ENCODE measurements at places on chromosomes 5 and 9. TPM values are rescaled to one million over a fixed set of nuclear protein-coding genes. Genes with fewer than 3 reads are reported as not detected.

- peak; percentile 97 for DNase-seq
These were observed at the start of gene FOXD1 for GRCh38 chr5:73448463-73449136. Gene FOXD1, minus strand, starts transcription at chr5:73448777. Its CDS starts 415 bp downstream, at chr5:73448362.

GRCh38 chr9:3758816-3759576, 233.2 kb upstream of the RFX3 start:
- peak; percentile 37 for DNase-seq

The NKD2 gene
- total RNA-seq = not detected

The CD14 gene
- 0.18 TPM for total RNA-seq

DNA sequence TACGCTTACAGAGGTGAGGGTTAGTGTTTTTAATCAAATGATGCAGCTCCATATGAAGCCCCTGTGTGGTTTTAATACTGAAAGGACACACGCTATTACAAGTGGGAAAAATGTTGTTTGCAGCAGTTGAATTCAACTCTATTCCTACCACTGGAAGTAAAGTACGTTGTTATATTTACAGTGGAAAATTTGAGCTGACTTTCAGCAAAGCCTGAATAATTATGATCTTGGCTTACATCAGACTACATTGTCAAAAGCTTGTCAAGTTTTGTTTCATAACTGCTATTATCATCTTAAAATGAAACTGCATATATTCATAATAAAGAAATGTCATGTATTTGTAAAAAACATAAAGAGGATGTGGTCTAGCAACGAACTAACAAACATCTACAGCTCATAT, 818.5 kb downstream of the SEMA5A start:
- no peak for DNase-seq

The TSLP gene
- total RNA-seq = 0.28 TPM

The PTRH1 gene
- 5.4 TPM for total RNA-seq

The CCDC192 gene
- not detected for total RNA-seq

The NELFB gene
- total RNA-seq = 36.7 TPM

The PPP3R2 gene
- total RNA-seq = not detected

DNA sequence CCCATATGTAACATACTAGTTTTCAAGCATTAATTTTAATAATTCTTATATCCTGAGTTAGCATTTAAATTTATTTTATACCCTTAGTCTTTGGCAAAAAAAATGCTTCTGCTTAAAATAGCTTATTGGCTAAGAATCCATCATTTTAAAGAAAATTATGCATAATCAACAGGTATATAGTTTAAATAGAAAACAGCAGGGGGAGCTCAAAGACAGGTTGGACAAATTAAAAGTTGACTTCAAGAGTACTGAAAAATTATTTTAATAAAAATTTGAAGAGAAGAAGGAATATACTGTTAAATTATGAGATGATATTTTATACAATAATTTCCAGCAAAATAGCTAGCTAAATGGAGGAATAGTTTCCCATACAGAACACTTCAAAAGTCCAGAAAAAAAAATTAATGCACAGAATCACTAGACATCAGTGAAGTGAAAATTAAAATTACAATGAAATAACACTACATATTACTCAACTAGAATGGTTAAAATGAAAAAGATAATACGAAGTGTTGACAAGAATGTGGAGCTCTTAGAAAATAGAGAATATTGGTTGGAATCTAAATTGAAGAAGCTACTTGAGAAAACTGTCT, 387.1 kb downstream of the PDE4D start:
- peak; percentile 28 for DNase-seq

The PCDHGA2 gene
- total RNA-seq = 3.4 TPM

The ADGRV1 gene
- under 0.01 TPM for total RNA-seq

DNA sequence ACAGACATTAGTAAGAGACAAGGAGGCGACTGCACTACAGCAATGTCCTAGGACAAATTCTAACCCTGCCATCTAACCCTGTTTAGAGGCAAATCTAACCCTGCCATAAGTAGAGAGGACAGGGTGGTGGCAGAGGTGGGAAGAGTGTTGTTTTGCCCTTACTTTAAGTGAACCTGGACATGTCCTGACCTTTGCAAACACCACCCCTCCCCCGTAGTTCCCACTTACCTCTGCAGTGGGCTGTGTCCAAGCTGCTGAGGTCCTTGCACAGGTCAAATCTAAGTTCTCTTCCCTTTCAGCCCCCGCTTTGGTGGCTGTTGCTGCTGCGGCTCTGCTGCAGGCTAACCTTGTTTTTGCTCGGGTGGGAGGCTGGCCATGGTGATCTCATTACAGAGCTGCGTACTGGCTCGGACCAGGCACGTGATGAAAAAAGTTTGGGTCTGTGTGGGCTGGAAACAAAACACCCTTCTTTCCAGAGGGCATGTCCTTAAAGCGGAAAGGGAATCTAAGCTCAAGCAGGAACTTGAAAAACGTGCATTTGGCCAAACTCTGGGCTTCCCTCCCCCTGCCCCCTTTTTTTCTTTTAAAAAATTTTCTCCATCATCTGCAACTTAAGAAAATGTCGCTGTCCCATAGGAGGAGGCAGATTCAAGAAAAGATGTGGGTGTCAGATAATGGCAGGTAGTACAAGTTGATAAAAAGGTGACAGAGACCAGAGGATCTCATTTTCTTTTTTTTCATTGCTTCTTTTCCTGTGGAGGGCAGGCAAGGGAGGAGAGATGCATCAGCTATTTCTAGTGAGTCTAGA, at the start of gene FAXDC2:
Gene FAXDC2, minus strand, starts transcription at position 349 of the 808 bp plus-strand sequence. CDS start 12,425 bp downstream, outside the sequence.
- peak; percentile 88 for DNase-seq

Data from IMR-90 (cell line).